Esophagus squamous epithelium (tissue), 5 donors: ENCODE measurements at places on chromosomes 2 and 18.

GRCh38 chr2:108390340-108390739 lies 12.6 kb downstream of the SULT1C4 start:
- DNase-seq = no peak

DNA sequence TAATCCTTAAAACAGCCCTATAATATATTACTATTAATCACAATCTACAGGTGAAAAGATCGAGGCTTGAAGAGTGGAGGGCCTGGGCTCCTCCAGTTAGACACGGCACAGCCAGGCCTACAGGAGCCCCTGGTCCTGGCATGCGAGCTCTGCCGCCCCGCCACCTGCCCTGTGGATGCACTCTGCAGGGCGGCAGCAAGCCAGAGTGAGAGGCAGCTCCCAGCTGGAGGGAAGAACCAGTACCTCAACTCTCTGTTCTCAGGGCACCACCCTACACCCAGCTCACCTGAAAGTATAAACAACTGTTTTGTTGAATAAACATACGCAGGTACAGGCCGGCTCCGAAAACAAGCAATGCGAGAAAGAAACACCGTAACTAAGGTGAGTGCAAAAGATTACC lies 34.6 kb downstream of the EIPR1 start:
- DNase-seq = no peak

GRCh38 chr2:70946832-70947442 lies 11.2 kb downstream of the ATP6V1B1 start:
- DNase-seq = no peak

DNA sequence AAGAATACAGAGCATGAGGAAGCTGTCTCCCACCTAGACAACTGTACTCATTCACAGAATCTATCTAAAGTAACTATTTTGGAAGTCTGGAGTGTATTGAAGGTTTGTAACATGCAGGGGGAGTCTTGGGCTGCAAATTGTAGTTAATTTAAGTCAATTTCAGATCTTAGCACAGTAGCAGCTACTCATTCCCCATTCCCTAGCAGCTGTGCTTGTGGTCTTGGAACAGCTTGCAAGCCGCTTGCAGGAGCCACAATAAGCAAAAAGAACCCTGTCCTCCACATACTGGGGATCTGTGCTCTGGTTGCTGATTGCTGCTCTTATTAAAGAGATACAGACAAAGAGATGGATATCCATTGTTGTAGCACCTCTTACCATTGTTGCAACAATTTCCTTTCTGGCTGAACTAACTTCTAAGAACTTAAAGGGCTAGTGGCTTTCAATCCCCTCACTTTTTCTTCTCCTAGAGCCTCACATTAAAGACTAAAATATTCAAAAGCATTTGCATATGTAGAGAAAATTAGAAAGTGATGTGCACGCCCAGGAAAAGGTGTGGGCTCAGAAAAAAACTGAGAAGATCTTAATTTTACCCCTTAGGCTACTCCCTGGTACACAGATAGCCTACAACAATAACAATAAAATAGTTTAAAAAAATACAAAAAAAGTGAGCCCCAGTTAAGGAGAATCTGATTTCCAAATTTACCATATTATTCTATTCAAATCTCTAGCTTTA lies 1775.1 kb upstream of the PIK3C3 start:
- DNase-seq = no peak

GRCh38 chr18:76476665-76477561 lies 18.1 kb downstream of the ZNF516 start:
- DNase-seq = no peak

- DNase-seq = no peak
Observed at GRCh38 chr2:105862843-105863242, 118.1 kb downstream of the NCK2 start.

- no peak for DNase-seq
Observed at GRCh38 chr2:229884775-229885699, 36.8 kb downstream of the TRIP12 start.

GRCh38 chr18:31661965-31662364 lies 22.4 kb downstream of the B4GALT6 start:
- no peak for DNase-seq

DNA sequence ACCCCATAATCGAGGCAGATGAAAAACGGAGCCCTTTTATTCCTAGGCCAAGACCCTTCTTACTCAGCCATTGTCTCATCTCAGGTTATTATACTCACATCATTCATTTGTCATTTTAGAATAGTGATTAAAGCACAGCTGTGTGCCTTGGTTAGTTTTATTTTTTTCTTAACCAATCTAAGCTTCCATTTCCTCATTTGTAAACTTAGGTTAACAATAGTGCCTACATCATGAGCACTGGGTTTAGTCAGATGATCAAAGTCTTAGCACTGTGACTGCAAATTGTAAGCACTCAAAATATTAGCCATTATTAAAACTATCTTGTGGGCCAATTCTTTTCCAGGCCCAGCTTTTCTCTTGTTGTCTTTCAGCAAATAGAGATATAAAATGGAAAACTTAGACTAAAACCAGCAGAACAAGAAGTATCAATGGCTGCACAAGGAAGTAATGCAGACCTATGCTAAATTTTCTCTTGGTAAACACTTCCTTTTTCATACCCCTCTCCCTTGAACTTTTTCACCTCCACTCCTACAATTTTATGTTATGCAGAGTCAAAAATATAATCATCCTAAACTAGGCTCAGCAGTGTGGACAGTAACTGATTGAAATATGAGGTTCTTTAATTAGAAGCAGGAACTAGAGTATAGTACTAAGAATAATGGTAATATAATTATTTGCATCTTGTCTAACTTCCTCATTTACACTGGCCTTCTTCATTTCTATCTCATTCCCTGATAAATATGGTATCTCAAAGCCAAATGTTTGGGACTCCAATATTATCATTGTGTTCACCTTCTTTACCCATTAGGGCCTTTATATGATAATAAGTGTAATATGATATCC lies 21.5 kb upstream of the GALNT3 start:
- DNase-seq = no peak

DNA sequence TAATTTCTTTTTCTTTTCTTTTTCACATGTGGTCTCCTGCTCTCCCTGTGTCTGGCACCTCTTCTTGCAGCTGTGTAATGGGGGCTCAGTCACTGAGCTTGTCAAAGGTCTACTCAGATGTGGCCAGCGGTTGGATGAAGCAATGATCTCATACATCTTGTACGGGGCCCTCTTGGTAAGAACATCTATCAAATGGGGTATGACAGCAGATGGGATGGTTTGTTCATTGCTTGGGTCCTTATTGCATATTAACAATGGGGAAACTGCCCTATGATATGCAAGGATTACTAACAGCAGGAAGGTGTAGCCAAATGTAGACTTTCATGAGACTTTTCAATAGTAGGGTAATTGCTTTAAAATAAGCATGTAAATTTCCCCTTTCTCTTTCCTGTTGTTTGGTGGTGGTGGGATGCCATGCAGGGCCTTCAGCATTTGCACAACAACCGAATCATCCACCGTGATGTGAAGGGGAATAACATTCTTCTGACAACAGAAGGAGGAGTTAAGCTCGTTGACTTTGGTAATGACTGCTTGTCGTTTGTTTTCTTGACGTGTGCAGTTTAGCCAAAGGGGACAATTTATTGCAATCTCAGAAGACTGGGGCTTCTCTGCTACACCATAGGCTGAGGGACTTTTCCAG lies 36.5 kb downstream of the MYO3B start:
- DNase-seq = no peak

- DNase-seq = no peak
Observed at GRCh38 chr2:15299904-15300520, 261.1 kb downstream of the NBAS start.

GRCh38 chr18:11020877-11021414 lies 128.4 kb downstream of the PIEZO2 start:
- no peak for DNase-seq

- DNase-seq = no peak
Observed at GRCh38 chr18:44320619-44321460, 359.8 kb upstream of the SETBP1 start.

DNA sequence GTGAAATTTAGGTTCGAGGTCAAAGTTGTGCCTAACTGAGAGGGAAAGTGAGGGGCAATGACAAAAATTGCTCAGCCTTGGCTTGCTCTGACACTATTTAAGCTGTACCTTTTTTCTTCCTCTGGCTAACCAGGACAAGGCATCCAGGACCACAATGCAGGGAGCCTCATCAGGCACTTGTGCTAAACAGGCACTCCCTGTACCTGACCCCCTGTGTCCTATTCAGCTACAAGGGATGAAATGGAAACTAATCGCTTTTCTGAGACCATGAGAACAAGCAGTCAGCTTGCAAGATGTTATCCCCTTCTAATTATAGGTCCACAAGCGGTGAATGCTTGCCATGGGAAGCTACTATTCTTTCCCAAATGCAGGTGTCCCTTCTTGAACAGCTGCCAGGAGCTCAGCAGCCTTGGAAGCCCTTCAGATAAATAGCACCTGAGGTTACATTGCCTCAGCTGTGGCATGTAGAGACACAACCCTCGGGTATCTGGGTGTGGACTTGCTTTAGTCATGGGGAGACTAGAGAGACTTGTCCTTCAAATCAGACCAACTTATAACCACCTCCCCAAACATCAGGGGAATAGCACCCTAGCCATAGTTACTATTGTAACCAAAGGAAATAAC lies 19.1 kb upstream of the ITGA6 start:
- DNase-seq = no peak

- no peak for DNase-seq
Observed at GRCh38 chr2:158011055-158011771, 90.5 kb upstream of the UPP2 start.

DNA sequence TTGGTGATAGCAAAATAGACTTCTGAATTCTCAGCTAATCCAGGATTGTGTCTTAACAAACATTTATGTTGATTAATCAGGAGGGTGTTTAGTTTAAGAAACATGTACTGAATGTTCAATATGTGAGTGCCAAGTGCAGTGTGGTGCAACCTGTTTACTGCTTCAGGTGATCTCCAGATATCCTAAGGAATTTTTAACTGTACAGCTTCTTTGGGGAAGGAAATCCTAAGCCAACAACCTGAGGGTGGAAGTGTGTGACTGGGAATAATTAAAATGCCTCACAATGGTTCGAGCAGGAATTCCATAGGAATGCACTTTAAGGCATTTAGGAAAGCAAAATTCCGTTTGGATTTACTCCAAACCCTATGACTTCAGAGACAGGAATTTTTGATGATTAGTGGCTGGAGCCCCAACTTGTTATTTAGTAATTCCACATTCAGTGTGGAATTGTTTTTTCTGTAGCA lies 16.4 kb downstream of the CRIM1 start:
- DNase-seq = no peak

- no peak for DNase-seq
Observed at GRCh38 chr2:667332-667999, 9.7 kb downstream of the TMEM18 start.

DNA sequence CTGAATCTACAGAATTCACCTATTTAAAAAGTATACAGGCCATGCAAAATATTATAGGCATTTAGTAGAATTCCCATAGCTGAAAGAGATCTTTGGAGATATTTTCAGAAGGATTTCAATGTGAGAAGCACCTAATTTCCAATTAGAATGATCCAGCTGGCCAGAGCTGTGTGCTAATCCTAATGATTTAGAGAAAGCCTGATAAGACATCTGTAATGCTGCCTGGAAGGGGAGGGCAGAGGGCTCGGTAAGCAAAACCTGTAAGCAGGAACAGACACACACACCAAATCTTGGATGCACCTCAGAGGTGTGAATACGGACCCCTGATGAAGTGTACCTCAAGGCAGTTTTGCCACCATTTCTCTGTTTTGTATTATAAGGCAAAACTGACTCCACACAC lies 14.0 kb downstream of the SERTAD2 start:
- DNase-seq = no peak

GRCh38 chr2:76546207-76546606 lies 835.5 kb upstream of the GCFC2 start:
- DNase-seq = no peak

DNA sequence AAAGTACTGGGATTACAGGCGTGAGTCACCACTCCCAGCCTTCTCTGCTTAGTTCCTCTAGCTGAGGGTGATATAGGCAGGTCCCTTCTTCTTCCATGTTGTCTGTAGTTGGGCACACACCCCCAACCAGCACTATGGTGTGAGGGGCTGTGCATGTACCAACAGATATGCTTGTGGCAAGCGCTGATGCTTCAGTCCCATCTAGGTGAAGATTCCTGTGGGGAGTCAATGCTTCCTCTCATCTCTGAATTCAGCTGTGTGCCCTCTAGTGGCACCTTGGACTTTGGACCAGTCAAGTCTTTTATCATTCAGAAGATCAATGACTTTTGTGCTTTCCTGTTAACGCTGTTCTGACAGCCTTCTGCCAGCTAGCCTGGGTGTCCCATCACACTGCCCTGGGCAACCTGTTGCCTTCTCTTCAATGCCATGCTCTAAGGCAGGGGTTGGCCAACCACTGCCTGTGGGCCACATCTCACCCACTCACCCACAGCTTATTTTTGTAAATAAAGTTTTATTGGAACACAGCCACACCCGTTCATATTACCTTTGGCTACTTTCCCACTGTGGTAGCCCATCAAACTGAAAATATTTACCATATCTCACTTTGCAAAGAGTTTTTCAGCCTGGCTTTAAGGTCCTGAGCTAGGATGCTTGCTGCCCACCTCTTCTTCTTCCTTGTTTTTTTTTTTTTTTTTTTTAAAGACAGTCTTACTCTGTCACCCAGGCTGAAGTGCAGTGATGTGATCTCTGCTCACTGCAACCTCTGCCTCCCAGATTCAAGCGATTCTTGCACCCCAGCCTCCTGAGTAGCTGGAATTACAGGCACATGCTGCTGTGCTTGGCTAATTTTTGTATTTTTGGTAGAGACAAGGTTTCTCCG lies 51.0 kb downstream of the NPAS2 start:
- DNase-seq = no peak

DNA sequence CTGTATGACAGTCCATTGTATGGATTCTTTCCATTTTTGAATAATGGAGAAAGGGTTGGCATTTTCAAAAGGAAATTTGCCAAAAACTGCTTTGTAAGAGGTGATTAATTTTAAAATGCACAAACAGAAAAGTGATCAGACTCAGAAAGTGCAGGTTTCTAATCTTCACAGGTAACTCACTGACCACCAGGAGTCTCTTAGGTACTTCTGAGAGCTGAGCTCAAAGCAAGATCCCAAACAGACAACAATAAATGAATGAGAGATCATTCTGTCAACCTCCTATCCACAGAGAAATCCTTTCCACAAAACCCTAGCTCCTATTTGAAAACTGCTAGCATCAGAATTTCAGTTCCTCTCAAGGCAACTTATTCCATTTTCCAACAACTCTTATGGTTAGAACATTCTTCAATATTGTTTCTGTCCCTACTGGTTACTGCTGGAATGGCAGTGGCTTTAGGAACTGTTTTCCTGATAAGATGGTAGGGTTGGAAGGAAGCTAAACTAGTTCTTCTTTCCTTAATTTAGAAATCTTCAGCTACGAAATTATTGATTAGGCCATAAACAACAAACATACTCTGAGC lies 20.6 kb upstream of the HAAO start:
- DNase-seq = no peak

- DNase-seq = no peak
Observed at GRCh38 chr2:234426616-234427015, 70.3 kb downstream of the ARL4C start.

DNA sequence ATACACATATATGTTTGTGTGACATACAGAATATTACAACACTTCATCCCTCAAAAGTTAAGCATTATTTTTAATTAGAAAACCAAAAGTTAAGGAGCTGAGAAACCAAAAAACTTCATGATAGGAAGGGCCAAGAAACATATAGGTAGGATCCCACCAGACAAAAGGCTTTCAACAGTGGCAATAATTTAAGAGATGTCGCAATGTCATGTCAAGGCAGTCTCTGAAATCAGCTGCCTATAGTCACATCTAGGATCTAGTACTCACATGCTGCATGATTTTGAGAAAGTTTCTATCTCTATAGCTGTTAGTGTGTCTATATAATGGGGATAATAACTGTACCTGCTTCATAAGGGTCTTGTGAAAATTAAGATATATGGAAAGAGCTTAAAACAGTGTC lies 72.7 kb downstream of the SPIRE1 start:
- DNase-seq = no peak
